Sigmoid colon (tissue), 7 donors: ENCODE measurements at places on chromosomes 16 and 17. TPM values are rescaled to one million over a fixed set of nuclear protein-coding genes. Genes with fewer than 3 reads are reported as not detected.

ZNF423 gene
- 19.7 TPM for total RNA-seq

PLA2G15 gene
- 10.2 TPM for total RNA-seq

ADGRG3 gene
- total RNA-seq = 4.4 TPM

TBC1D3H gene
- not detected for total RNA-seq

ATP6V0C gene
- total RNA-seq = 47.1 TPM

FBXO39 gene
- total RNA-seq = not detected

RNF112 gene
- total RNA-seq = 8.6 TPM

GGT6 gene
- total RNA-seq = not detected

RNF166 gene
- total RNA-seq = 18.9 TPM

FBXW10 gene
- not detected for total RNA-seq

STH gene
- not detected for total RNA-seq

SLC16A3 gene
- total RNA-seq = 9.6 TPM

CTRL gene
- total RNA-seq = 0.82 TPM

TMED6 gene
- total RNA-seq = not detected

FN3K gene
- 11.9 TPM for total RNA-seq

CCDC154 gene
- total RNA-seq = not detected

VPS4A gene
- total RNA-seq = 39.3 TPM

ASGR1 gene
- 0.36 TPM for total RNA-seq

CX3CL1 gene
- total RNA-seq = 4.8 TPM

CCL3 gene
- total RNA-seq = 1.2 TPM

CLDN9 gene
- total RNA-seq = not detected

CSH1 gene
- total RNA-seq = not detected

HOXB13 gene
- total RNA-seq = 1.5 TPM

ZNF385C gene
- total RNA-seq = not detected

CD79B gene
- 1.1 TPM for total RNA-seq

ACE gene
- total RNA-seq = 1.4 TPM

AIPL1 gene
- total RNA-seq = not detected

SLC5A11 gene
- total RNA-seq = 0.14 TPM

CCT6B gene
- 3.3 TPM for total RNA-seq

G6PC1 gene
- not detected for total RNA-seq

GPR139 gene
- total RNA-seq = not detected

HLF gene
- 41.7 TPM for total RNA-seq

ASPHD1 gene
- 2.1 TPM for total RNA-seq

CCL8 gene
- total RNA-seq = 1.6 TPM

YBX2 gene
- total RNA-seq = 0.28 TPM

GRIN2A gene
- total RNA-seq = under 0.01 TPM

MLYCD gene
- 11.5 TPM for total RNA-seq

EFCAB5 gene
- 3.2 TPM for total RNA-seq

YWHAE gene
- 507 TPM for total RNA-seq

MFSD11 gene
- 45.1 TPM for total RNA-seq

IRX3 gene
- 0.33 TPM for total RNA-seq

MYH1 gene
- 0.55 TPM for total RNA-seq

RHBDF1 gene
- total RNA-seq = 16.8 TPM

CCL5 gene
- total RNA-seq = 1.8 TPM
